ENCODE measurements at places on chromosomes 5 and 9. TPM values are rescaled to one million over a fixed set of nuclear protein-coding genes. Genes with fewer than 3 reads are reported as not detected.

PITX1 gene
- 31.8 TPM for total RNA-seq

TAF1L gene
- not detected for total RNA-seq

SPATA6L gene
- total RNA-seq = 1.9 TPM

OSMR gene
- 67.0 TPM for total RNA-seq

CORO2A gene
- total RNA-seq = 1.6 TPM

ANKHD1 gene
- 54.5 TPM for total RNA-seq

IL3 gene
- total RNA-seq = not detected

IGFBPL1 gene
- total RNA-seq = 2.5 TPM

DIPK1B gene
- 6.2 TPM for total RNA-seq

PRLR gene
- total RNA-seq = 0.02 TPM

SLC45A2 gene
- not detected for total RNA-seq

TRAF1 gene
- total RNA-seq = 1.9 TPM

PDZD2 gene
- total RNA-seq = 0.65 TPM

NTNG2 gene
- 0.57 TPM for total RNA-seq

GARIN3 gene
- not detected for total RNA-seq

IL13 gene
- total RNA-seq = not detected

PCDHGA6 gene
- 0.12 TPM for total RNA-seq

DMRT2 gene
- not detected for total RNA-seq

DIAPH1 gene
- total RNA-seq = 96.0 TPM

FLT4 gene
- total RNA-seq = 3.0 TPM

KIF12 gene
- total RNA-seq = 2.3 TPM

GLIPR2 gene
- total RNA-seq = 7.5 TPM

KCTD16 gene
- total RNA-seq = not detected

PRPF4 gene
- total RNA-seq = 60.3 TPM

ANKDD1B gene
- not detected for total RNA-seq

PRKAA1 gene
- total RNA-seq = 34.4 TPM

NELFB gene
- total RNA-seq = 53.2 TPM

GABRA1 gene
- total RNA-seq = not detected

ADRA1B gene
- total RNA-seq = 15.9 TPM

APBA1 gene
- total RNA-seq = 0.15 TPM

CATSPER3 gene
- 0.48 TPM for total RNA-seq

SHC3 gene
- total RNA-seq = 0.22 TPM

PAIP2 gene
- 80.9 TPM for total RNA-seq

RANBP6 gene
- total RNA-seq = 13.8 TPM

CKMT2 gene
- not detected for total RNA-seq

OR1Q1 gene
- 0.16 TPM for total RNA-seq

IL4 gene
- total RNA-seq = not detected

ITGA1 gene
- total RNA-seq = 0.82 TPM

HACD4 gene
- total RNA-seq = 1.0 TPM

ARID3C gene
- 0.20 TPM for total RNA-seq

TMEM250 gene
- 50.8 TPM for total RNA-seq

GMCL2 gene
- not detected for total RNA-seq

FST gene
- total RNA-seq = 1.4 TPM

SVEP1 gene
- 2.3 TPM for total RNA-seq

DND1 gene
- total RNA-seq = 0.72 TPM

TMED7 gene
- total RNA-seq = 55.6 TPM

TSC1 gene
- 15.6 TPM for total RNA-seq

LCN15 gene
- total RNA-seq = not detected

RFESD gene
- 1.2 TPM for total RNA-seq

ARHGAP26 gene
- 11.3 TPM for total RNA-seq

PKD2L2 gene
- total RNA-seq = not detected

Measured in A549 treated with dexamethasone at 1 μM for 4 hours (cell line).